ENCODE measurements at places on chromosomes 12 and 14.

GRCh38 chr12:124904306-124905098 is 9.9 kb downstream of the UBC start:
- H3K27me3 ChIP-seq, result no peaks in the 10 kb centered on the region
- H3K36me3 ChIP-seq, result no peaks in the 10 kb centered on the region
- peak; percentile 94 for DNase-seq
- no peak overlapping the region for H3K4me3 ChIP-seq

- H3K27me3 ChIP-seq, result no peaks in the 10 kb centered on the region
- H3K4me3 ChIP-seq, result no peak overlapping the region
- no peaks in the 10 kb centered on the region for H3K4me1 ChIP-seq
- no peak for DNase-seq
- H3K36me3 ChIP-seq, result no peaks in the 10 kb centered on the region
Measured at GRCh38 chr14:50388256-50388931, 8.3 kb downstream of the CDKL1 start.

- peaks cover 1% of the 10 kb centered on the region for H3K4me1 ChIP-seq
- no peaks in the 10 kb centered on the region for H3K36me3 ChIP-seq
- no peak overlapping the region for H3K4me3 ChIP-seq
- no peak overlapping the region for H3K27ac ChIP-seq
- DNase-seq, result peak; percentile 68
- no peaks in the 10 kb centered on the region for H3K27me3 ChIP-seq
Measured at GRCh38 chr12:115204957-115205754, 521.2 kb upstream of the TBX3 start.

DNA sequence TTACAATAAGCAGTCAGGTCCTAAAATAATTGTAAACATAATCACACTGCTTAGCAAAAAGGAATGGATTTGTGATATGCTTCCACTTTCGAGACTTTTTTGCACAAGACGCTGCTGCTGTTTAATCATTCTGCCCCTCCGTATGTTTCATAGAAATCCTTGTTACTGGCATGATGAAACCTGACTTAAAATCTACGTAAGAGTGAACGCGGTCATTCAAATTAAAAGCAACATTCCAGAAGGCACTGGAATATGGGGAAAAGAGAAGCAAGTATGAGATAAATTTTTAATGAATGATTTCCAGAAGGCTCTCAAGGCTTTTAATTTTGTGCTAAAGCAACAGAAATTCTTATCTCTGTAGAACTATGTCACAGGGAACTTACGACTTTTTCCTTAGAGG is 1.1 kb downstream of the CNIH1 start:
- H3K27ac ChIP-seq, result peak overlapping the region; percentile 87
- H3K4me1 ChIP-seq, result peaks cover 11% of the 10 kb centered on the region
- H3K4me3 ChIP-seq, result peak overlapping the region; percentile 62
- peaks cover 1% of the 10 kb centered on the region for H3K36me3 ChIP-seq

- no peak overlapping the region for H3K27ac ChIP-seq
- no peak overlapping the region for H3K4me3 ChIP-seq
- no peaks in the 10 kb centered on the region for H3K4me1 ChIP-seq
- peaks cover 45% of the 10 kb centered on the region for H3K36me3 ChIP-seq
- no peaks in the 10 kb centered on the region for H3K27me3 ChIP-seq
Measured at GRCh38 chr14:92680781-92681650, 67.4 kb downstream of the LGMN start.

- no peak for DNase-seq
- no peak overlapping the region for H3K27ac ChIP-seq
- H3K4me3 ChIP-seq, result no peak overlapping the region
- H3K4me1 ChIP-seq, result no peaks in the 10 kb centered on the region
- no peaks in the 10 kb centered on the region for H3K36me3 ChIP-seq
- H3K27me3 ChIP-seq, result no peaks in the 10 kb centered on the region
Measured at GRCh38 chr14:86027990-86028389, 498.0 kb downstream of the FLRT2 start.

Measured in IMR-90 (cell line).